ENCODE measurements at places on chromosomes 11 and 22.

- DNase-seq = no peak
Measured at GRCh38 chr11:10592331-10592730, 23.9 kb upstream of the LYVE1 start.

DNA sequence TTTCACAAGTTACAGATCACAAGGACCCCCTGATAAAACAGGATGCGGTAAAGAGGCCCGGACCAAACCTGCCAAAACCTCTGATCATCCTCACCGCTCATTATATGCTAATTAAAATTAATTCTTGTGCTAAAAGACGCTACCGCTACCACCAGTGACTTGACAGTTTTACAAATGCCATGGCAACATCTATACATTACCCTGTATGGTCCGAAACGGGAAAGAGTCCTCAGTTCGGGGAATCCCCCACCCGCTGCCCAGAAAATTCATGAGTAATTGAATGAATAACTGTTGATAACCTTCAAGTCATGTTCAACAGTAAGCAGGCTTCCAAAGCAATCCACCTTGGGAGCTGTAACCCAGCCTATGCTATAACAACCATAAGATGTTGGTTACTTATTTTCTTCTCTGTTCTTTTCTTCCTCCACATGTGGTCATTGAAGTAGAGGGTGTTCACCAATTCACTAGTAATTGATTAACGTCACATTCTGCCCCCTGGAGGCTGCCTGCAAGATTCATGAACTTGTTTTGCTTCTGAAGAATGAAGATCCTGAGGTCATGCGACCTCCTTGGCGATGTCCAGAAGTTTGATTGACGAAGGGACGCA lies 20.6 kb downstream of the APOBEC3H start:
- DNase-seq = no peak

GRCh38 chr11:10275714-10276113 lies 18.3 kb downstream of the SBF2 start:
- DNase-seq = no peak

DNA sequence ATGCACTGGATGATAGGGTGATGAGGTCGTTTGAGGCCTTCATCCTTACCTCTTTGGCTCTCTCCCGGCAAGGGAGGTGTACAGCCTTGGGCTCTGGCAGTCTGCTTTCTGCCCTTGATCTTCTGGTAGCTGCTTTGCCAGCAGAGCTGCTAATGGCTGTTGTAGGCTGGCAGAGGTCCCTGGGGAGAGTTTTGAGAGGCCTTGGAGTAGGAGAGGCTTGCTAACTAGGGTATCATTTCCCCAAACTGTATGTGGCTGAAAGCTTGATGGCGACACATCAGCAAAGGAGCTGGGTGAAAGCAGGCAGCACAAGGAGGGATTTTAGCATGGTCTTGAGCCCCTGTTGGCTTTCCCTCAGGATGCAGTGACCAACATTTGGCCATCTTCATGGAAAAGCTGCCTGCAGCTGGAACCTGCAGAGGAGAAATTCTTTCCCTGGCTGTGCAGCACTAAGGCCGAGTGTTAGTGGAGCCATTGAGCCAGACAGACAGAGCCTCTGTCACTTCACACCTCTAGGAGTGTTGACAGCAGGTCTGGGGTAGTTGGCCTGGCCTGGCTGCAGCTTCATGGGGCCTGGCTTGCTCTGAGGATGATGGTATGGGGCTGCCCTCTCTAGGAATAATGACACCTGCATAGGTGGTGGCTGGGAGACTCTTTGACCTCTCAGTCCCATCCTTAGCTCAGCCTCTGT lies 3.5 kb upstream of the AMPD3 start:
- no peak for DNase-seq

DNA sequence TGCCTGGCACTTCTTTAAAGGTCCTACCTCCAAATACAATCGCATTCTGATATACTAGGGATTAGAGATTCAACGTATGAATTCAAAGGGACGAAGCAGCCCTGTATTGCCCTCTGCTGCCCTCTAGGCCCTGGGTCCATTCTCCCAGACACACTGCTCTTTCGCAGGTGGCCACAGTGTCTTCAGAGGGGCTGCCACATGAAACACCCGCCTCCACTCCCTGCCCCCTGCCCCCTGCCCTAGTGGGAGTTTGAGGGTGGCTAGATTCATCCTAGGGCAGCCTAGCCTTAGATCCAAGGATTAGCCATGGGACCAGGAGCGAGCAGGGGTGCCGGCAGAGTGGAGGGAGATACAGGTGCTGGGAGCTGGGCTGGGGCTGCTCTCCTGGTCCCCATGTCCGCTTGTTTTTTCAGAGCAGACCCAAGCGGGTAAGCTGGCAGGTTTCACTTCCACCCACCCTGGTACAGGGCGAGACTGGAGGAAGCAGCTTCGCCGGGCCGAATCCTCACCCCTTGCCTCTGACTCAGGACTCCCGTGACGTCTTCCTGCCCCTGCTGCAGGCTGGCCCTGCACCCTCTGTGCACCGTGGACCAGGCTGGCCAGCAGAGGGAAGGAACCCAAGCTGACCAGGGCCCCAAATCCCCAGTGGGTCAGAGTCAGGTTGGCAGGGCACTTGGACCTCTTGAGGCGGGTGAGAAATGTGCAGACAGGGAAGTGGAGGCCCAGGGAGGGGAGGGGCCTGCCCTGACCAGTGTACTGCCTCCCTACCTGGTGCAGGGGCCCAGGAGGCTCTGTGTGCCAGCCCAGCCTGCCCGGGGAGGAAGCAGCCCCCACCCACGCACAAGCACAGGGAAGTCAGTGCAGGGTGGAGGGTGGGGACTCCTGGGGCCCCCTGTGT lies 28.4 kb upstream of the HMOX1 start:
- DNase-seq = peak; percentile 62

GRCh38 chr11:103396237-103396636 lies 287.0 kb downstream of the DYNC2H1 start:
- DNase-seq = no peak

- DNase-seq = no peak
Measured at GRCh38 chr11:116517584-116517983, 255.2 kb downstream of the BUD13 start.

- DNase-seq = no peak
Measured at GRCh38 chr22:31537019-31537535, 40.7 kb downstream of the SFI1 start.

- no peak for DNase-seq
Measured at GRCh38 chr22:46482056-46482675, 55.3 kb downstream of the CELSR1 start.

DNA sequence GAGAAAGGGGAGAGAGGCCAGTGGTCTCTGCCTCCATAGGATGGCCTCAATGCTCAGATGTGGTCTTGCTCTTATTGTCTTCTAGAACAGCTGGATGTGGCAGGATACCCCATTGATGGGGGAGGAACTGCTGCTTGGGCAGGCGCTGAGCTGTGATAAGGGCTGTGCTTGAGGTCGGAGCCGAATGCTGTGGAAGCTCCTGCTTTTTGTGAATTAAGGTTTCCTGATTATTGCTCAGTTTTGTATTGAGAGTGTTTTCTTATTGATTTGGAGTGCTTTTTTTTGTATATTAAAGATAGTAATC lies 57.2 kb downstream of the CABIN1 start:
- no peak for DNase-seq
